ENCODE measurements at places on chromosomes 12 and 14. TPM values are rescaled to one million over a fixed set of nuclear protein-coding genes. Genes with fewer than 3 reads are reported as not detected.

GRCh38 chr14:96088074-96088473, 48.9 kb downstream of the C14orf132 start:
- no peak for DNase-seq

The TMTC1 gene
- total RNA-seq = 2.0 TPM

DNA sequence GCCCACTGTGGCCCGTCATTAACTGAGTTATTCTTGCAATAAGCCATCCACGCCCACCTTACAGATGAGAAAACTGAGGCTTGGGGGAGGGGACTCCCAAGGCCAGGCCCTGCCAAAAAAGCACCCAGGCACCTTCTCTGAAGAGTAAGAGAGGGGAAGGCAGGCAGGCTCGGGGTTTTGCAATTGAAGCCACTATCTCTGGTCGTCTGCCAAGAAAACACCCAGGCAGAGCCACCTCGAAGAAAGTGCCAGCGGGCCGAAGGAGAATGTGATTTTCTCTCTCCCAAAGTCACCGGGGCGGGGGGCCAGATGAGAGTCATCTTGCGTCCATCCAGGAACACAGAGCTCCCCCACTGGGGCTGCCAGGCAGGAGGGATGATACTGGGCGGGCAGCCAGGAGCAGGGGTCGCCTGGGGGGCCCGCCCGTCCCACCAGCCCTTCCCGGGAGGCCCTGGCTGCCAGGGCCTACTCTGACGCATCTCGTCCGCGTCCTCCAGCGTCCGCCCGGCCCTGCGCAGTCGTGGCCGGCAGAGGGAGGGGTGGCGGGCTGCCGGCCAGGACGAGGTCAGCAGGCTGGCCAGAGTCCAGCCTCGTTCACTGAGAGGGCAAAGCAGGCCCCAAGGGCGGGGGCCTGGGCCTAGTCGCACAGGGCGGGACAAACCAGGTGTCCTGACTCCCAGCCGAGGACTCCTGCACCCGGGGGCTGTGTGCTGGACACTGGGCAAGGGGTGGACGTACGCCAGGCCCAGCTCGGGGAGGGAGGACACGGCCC, 74.3 kb downstream of the RFLNA start:
- no peak for DNase-seq

- peak; percentile 49 for DNase-seq
Measured at GRCh38 chr14:91303091-91303923, 58.8 kb upstream of the GPR68 start.

- no peak for DNase-seq
Measured at GRCh38 chr12:5260086-5260485, 171.8 kb upstream of the NTF3 start.

DNA sequence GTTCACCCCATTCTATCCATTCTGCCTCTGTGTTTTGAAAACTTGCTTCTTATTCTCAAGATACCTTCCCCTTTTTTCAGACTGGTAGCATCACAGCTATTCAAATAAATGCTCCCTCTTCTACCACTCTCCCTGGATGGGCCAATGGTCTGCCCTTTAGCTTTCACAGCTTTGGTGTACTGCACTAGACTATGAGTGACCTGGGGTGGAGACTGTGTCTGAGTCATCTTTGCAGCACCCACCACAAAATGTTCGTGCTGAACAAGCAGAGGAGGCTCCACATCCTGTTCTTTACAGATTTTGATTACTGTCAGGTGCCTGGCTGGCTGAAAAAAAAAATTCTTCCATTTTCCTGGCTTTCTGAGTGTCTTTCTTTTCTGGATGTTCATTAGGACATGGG, 1104.1 kb upstream of the TMEM132C start:
- no peak for DNase-seq

GRCh38 chr12:24896171-24896570, 52.7 kb downstream of the BCAT1 start:
- no peak for DNase-seq

DNA sequence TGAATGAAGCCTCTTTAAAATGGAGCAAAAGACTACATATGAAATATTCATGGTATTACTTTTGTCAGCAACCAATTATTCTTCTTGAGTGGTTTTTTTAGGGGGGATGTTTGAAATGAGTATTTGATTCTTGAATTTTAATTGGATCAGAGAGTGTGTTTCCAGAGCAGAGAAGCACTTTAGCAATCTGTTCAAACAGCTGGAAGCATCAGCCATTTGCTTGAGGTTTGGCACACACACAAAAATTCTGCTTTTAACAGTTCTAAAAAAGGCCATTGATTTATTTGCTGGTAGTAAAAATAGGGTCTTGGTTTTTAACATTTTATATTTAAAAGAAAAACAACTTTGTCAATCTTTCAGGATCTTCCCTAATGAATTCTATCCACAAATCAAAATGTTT, 292.7 kb downstream of the LRFN5 start:
- DNase-seq = no peak

- no peak for DNase-seq
Measured at GRCh38 chr12:24937553-24938244, 11.2 kb downstream of the BCAT1 start.

The NDRG2 gene
- 18.9 TPM for total RNA-seq

GRCh38 chr12:53292426-53292825, 2.9 kb upstream of the PFDN5 start:
- no peak for DNase-seq

The ZNF84 gene
- total RNA-seq = 9.8 TPM

The OR4E2 gene
- not detected for total RNA-seq

GRCh38 chr12:120376416-120376815, 7.5 kb upstream of the MSI1 start:
- DNase-seq = no peak

DNA sequence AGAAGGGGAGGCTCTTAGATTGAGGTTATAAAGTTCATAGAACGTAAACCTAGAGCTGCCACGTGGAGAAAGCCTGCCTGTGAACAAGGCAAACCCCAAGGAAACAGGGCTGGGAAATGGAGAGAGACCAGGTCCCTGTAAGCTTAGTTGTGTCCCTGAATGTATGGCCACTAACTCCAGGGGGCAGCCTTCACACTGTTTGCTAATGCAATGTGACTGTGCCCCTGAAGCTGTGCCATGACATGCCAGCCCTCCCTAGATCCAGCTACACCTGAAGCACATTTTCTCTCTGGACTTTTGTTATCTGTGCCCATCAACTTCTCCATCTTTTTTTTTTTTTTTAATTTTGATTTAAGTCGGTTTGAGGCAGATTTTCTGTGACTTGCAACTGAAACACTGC, 60.6 kb upstream of the TMCC3 start:
- peak; percentile 43 for DNase-seq

The AQP6 gene
- total RNA-seq = not detected

The HOXC4 gene
- 1.5 TPM for total RNA-seq

GRCh38 chr12:114752217-114752616, 68.2 kb upstream of the TBX3 start:
- no peak for DNase-seq

GRCh38 chr14:83425706-83426105, 1892.1 kb upstream of the SEL1L start:
- DNase-seq = no peak

The GLI1 gene
- total RNA-seq = 6.4 TPM

- no peak for DNase-seq
Measured at GRCh38 chr12:59820594-59821011, 224.8 kb downstream of the SLC16A7 start.

- DNase-seq = no peak
Measured at GRCh38 chr14:67768219-67768618, 48.2 kb downstream of the ZFYVE26 start.

DNA sequence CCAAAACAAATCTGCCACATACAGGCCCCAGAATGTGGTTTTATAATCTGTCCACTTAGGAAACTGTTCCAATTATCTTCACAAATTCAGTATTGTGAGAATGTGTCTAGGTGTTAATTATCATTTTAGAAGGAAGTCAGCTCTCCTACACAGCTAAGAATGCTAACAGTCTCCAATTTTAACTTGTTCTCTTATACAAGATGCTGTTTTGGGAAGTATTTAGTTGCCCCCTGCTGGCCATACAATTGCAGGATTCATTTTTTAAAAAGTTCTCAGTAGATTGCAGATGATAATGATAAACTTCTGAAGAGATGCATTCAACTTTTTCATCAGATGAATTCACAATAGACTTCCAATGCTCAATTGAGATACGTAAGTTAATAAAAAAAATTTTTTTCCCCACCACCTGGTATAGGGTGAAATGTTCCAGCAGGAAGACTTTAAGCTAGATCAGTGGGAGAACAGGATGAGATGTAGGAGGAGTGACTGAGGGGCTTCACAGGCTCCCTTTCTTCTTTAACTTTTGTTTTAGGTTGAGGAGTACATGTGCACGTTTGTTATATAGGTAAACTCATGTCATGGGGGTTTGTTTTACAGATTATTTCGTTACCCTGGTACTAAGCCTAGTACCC, 27.3 kb upstream of the OSBPL8 start:
- peak; percentile 27 for DNase-seq

- DNase-seq = no peak
Measured at GRCh38 chr12:50215033-50215432, 47.9 kb upstream of the CERS5 start.

DNA sequence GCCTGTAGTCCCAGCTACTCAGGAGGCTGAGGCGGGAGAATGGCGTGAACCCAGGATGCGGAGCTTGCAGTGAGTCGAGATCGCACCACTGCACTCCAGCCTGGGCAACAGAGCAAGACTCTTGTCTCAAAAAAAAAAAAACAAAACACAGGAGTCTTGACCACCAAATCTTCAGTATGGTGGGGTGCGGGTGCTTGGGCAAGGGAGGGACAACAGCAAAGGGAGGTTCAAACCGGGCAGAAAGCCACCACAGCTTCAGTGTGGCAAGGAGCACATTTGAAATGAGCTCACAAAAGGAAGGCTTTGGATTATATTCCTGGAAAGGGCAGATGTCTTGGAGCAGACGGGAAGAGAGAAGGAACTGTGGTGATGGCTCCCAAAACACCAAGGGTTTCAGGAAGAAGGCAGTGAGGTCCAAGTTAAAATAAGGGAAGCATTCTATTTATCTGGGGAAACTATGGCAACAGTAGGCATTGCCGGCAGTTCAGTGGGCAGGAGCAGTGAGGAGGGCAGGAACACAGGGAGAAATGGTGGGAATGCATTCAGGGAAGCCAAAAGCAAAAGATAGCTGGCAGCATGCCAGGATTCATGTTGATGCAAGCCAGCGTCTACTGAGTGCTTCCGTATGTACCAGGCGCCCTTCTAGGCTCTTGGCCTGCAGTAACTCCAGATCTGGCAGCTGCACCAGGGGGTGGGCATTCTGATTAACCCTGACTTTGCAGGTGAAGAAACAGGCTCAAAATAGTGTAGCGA, 51.0 kb upstream of the SRSF5 start:
- no peak for DNase-seq

GRCh38 chr12:52824741-52825410, 9.2 kb downstream of the KRT79 start:
- DNase-seq = no peak

The LRRC9 gene
- not detected for total RNA-seq

DNA sequence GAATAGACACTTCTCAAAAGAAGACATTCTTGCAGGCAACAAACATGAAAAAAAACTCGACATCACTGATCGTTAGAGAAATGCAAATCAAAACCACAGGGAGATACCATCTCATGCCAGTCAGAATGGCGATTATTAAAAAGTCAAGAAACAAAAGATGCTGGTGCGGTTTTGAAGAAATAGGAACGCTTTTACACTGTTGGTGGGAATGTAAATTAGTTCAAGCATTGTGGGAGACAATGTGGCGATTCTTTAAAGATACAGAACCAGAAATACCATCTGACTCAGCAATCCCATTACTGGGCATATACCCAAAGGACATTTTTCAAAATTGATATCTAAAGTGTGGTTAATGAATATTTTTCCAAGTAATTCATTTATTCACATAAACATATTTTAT, 39.6 kb upstream of the LIN7A start:
- DNase-seq = no peak

GRCh38 chr12:39145175-39145999, 240.0 kb upstream of the CPNE8 start:
- no peak for DNase-seq

DNA sequence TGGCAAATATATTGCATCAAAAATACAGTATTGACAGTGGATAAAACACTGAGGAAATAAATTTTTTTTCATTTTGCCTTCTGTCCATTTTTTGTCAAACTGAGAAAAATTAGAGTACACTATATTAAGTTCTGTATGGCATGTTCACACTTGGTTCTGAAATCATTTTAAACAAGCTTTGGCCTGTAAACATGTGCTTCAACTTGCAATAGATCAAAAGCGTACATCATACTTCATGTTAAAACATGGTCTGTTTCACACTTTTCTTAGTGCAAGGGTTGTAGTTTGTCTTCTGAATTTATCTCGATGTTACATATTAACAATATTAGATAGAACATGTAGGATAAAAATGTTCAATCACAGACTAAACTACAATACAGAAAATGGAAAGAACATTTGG, 208.0 kb downstream of the PCNX1 start:
- no peak for DNase-seq

- DNase-seq = no peak
Measured at GRCh38 chr12:2016862-2017545, 12.7 kb upstream of the DCP1B start.

GRCh38 chr12:20453756-20454310, 85.5 kb downstream of the PDE3A start:
- DNase-seq = no peak

The RPL10L gene
- not detected for total RNA-seq

The OTX2 gene
- total RNA-seq = not detected

DNA sequence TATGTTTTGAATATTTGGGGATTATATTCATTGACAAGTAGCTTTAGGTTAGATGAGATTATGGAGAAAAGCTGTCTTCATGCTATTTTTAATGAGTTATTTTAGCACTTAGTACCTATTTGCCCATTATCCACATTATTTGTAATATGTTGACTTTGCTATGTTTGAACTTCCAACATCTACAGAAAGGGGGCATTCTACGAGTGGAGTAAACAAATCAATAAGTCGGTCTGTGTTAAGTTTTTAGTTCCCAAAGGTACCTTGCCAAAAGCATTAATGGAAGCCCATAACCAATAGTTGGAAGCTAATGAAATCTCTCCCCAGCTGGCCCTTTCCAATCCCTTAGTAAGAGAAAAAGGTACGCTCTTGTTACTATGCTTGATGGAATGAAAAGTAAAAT, 250.0 kb upstream of the E2F7 start:
- peak; percentile 3 for DNase-seq

DNA sequence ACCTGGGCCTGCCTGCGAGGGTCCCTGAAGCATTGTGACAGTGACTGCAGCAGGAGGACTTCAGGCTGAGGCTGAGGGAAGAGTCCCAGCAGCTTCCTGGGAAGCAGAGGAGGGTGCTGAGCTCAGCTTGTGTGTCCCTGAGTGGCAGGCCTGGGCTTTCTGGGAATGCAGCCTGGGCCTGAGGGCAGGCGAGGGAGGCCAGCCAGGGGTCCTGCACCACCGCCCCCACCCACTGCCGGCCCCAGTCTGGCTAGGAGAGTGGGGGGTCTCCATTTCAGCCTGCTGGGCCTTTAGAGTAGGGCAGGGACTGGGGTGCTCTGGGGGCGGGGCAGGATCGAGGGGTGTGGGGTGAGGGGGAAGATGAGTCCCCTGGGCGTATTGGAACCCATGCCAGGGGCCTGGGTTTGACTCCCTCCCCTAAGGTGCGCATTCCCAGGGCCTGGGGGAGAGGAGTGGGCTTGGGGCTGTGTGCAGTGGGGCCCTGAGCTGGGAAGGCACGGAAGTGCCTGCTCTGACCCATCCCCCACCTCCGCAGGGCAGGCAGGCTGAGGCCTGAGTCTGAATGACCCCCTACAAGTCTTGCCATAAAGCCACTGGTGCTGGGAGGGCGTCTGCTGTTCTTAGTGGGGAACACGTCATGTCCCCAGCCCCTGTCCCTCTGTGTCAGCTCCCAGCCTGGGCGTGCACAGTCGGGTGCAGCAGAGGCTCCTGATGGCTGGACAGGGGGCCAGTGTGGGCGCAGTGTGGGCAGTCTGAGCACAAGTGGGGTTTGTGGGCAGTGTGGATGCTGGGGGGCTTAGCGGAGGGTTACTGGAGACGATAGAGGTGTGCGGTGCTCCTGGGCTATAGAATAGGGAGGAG, 46.4 kb downstream of the KRT80 start:
- no peak for DNase-seq

The TTC9 gene
- total RNA-seq = 2.4 TPM

The P2RX2 gene
- not detected for total RNA-seq

Measured in HCT116 (cell line).